ENCODE measurements at places on chromosomes 16 and 17.

DNA sequence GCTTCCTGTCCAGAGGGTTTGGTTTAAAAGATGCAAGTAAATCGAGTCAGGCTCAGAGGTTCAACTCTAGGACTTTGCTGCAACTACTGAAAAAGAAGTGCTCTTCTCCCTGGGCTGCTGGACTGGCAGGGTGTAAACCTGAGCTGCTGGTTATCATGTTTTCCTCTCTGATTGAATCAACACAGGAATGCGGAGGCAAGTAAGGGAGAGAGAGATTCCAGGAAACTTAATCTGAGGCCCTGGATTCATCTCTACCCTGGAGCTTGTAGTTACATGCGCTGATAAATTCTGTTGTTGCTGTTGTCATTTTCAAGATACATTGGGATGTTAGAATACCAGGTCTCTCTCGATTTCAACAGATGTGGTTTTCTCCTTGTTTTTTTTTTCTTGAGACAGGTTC lies 8.2 kb upstream of the HS3ST3A1 start:
- DNase-seq: no peak

GRCh38 chr17:50268026-50268425 lies 6.2 kb upstream of the TMEM92 start:
- DNase-seq: no peak

GRCh38 chr16:86424398-86424797 lies 85.9 kb upstream of the FOXF1 start:
- DNase-seq: peak; percentile 33

- no peak for DNase-seq
Observed at GRCh38 chr16:87337262-87337771, 20.1 kb upstream of the C16orf95 start.

- no peak for DNase-seq
Observed at GRCh38 chr17:38574712-38575111, 31.0 kb downstream of the SRCIN1 start.

GRCh38 chr16:87895641-87896141 lies 26.4 kb upstream of the SLC7A5 start:
- DNase-seq: no peak

- no peak for DNase-seq
Observed at GRCh38 chr16:79519448-79519847, 81.1 kb downstream of the MAF start.

GRCh38 chr16:78574571-78574970 lies 475.1 kb downstream of the WWOX start:
- no peak for DNase-seq

- no peak for DNase-seq
Observed at GRCh38 chr16:11273721-11274324, 394 bp upstream of the PRM3 start.

- DNase-seq: no peak
Observed at GRCh38 chr16:50735629-50736122, 6.2 kb upstream of the CYLD start.

DNA sequence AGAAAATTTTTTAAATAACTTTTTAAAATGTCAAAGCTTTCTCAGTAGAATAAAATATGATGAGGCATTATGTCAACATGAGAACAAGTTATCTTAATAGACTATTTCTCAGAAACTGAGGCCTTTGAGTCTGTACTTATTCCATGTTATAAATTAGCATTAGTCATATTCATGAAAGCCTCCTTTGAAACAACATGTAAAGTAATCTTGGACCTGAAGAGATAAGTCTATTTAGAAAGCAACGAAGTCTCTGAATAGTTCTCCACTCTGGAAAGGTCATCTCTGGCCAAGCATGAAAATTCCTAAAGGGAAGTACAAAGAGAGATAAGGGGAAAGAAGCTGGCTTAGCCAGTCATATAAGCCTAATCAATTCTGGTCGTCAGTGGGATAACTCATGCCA lies 150.8 kb downstream of the CYB561 start:
- DNase-seq: no peak

GRCh38 chr16:64450177-64450576 lies 671.7 kb downstream of the CDH11 start:
- no peak for DNase-seq

DNA sequence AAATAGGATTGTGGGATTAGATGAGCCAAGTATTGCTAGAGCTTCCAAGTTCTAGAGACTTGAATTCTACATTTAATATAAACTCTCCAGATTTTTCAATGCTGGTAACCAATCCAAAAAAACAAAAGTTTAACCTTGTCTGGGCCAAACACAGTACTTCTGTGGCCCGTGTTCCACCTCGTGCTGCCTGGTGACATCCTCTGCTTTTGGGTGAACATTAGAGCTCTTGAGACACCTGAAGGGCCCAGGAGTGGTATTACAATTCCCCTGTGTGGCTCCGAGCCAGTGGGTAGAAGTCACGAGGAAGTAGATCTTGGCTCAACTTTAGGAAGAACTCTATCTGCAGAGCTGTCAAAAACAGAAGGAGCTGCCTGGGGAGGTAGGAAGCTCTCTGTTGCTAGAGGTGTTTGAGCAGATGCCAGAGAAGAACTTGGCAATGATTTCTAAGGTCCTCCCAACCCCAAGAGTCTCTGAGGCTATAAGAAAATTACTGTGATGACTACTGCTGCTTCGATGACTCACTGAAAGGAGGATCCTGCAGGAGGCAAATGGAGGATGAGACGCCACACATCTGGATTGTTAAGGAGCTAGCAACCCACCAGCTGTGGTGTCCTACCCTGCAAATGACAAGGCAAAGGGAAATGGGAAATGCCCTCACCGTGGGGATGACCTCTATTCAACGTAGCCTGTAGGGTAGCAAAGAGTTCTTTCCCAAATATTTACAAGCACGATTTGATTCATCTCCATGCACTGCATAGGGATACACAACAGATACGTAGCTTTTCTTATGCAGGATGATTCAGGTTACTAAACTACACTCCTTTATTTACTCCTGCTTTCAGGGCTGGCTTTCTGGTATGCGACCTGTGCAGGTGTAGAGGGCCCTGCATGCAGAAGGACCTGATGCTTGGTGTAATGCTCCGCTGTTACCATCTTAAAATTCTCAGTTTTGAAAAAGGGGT lies 45.8 kb upstream of the GAS7 start:
- DNase-seq: no peak
